Dorsolateral prefrontal cortex (tissue), 122 donors: ENCODE measurements at places on chromosomes 16 and 17. TPM values are rescaled to one million over a fixed set of nuclear protein-coding genes. Genes with fewer than 3 reads are reported as not detected.

The SLFN12 gene
- 6.5 TPM for total RNA-seq

DNA sequence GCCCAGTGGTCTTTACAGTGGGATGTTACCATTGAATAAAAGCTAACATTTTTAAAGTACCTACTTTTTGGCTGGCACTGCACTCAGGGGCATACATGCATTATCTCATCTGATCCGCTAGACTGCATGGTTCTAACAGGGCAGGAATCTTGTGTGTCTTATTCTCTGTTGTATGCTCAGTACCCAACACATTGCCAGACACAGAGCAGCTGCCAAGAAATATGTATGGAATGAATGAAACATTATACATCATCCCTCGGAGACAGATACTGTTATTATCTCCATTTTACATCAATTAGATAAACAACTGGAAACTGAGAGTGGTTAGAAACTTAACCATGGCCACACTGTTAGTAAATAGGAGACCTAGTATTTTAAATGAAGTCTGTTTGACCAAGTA, 74.1 kb upstream of the CDH11 start:
- DNase-seq, result no peak

- DNase-seq, result peak; percentile 74
These were observed 2.0 kb downstream of the KDM6B start for GRCh38 chr17:7835814-7836595.

- DNase-seq, result no peak
These were observed 44.1 kb downstream of the MRC2 start for GRCh38 chr17:62671553-62671952.

- no peak for DNase-seq
These were observed 121.6 kb downstream of the ANKRD11 start for GRCh38 chr16:89368604-89369249.

DNA sequence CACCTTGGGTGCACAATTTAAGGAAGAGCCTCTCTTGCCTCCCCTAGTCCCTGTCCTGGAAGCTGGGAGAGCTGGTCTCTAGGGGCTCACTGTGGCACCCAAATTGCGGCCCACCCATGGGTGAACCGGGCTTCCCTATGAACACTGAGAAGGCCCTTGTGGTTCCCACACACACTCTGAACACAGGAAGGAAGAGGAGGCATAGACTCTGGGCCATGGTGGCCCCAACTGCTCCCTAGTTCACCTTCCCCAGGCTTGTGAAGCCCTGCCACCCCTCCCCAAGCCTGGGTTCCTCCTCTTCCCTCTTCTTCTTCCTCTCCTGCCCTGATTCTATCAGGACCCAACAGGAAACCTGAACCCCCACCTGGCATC, 10.5 kb downstream of the SREBF1 start:
- DNase-seq, result no peak

The LRRC46 gene
- not detected for total RNA-seq

DNA sequence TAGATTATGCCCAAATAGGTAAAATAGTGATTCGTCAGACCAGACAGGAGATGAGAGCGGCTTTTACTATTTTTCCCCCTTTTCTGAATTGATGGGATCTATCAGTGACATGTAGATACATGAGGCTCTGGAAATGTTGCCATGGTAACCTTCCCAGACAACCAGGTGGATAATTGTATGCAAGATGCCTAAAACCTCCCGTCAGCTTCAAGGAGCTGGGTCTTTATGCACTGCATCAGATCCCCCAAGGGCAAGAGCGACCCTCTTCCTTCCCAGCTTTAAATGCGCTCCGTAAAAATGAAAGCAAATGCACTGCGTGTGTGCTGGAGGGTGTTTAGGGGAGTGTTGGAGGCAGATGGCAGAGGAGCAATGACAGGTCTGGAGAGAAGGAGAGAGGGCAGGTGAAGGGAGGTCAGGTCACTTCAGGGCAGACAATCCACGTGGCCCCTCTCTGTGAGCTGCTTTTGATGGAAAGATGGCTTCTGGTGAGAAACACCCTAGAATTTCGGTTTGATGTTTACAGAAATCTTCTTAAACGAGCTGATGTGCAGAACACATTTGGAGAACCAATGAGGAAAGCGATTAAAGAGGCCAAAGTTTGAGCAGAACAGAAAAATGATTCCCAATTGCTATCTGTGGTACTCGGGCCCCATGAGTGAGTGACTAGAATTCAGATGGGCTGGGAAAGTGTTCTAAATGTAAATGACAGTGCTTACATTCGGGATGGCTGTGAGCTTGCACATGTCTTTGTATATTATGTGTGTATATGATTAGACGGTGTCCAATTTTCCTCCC, 461.7 kb upstream of the HSBP1 start:
- no peak for DNase-seq
